GM13977 (cell line): ENCODE measurements at places on chromosomes 16 and 17.

DNA sequence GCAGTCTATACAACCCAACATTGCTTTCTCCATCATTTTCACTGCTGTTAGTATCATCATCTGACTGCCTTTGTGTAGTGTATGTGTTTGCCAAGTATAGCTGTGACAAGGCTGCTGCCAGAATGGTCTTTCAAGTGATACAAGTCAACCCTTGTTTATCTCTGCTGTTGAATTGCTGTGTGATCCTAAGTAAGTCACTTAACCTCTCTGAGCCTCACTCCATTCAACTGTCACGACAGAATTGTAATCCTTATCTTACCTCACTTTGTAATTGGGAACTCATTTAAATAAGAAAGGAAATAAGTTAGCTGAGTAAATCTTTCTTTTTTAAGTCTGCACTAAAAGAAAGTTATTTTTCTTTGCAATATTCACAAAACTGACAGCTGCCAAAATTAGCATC is 340.6 kb downstream of the CA10 start:
- DNase-seq, result no peak

- DNase-seq, result no peak
Observed at GRCh38 chr17:65334406-65334805, 197.2 kb downstream of the RGS9 start.

- DNase-seq, result no peak
Observed at GRCh38 chr16:62462971-62463370, 426.7 kb upstream of the CDH8 start.

- DNase-seq, result no peak
Observed at GRCh38 chr16:79372503-79373184, 227.9 kb downstream of the MAF start.

GRCh38 chr17:82734987-82735866 is at the start of gene FN3K:
FN3K (plus strand) TSS chr17:82735615; CDS start chr17:82735637, 22 bp downstream.
- peak; percentile 36 for DNase-seq

- no peak for DNase-seq
Observed at GRCh38 chr17:31541559-31541958, 150.1 kb downstream of the RAB11FIP4 start.

DNA sequence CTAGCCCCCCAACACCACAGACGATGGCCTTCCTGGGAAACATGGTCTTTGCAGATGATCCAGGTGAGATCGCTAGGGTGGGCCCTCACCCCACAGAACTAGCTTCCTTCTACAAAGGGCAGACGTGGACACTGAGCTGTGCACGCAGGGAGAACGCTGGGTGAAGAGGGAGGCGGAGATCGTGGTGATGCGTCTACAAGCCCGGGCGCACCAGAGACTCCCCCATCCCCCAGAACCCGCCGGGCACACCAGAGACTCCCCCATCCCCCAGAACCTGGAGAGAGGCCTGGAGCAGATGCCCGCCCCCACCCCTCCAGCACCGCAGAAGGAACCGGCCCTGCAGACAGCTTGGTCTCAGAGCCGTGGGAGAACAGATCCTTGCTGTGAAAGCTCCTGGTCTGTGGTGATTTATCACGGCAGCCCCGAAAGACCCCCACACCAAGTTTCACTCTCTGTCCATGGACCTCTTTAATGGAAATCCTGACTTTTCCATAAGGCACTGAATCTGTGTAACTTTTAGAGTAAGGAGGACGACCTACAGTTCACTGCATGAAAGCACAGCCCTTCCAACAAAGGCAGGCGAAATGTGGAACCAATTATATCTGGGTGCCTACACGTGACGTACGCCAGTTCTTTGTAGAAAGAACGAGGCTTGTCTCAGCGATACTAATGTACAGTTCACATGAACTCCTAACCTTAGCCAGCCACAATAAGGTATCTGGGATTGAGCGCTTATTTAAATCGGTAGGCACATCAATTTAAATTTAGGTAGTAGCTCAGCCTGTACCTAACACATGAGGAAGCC is 88.5 kb downstream of the ANKRD11 start:
- no peak for DNase-seq

DNA sequence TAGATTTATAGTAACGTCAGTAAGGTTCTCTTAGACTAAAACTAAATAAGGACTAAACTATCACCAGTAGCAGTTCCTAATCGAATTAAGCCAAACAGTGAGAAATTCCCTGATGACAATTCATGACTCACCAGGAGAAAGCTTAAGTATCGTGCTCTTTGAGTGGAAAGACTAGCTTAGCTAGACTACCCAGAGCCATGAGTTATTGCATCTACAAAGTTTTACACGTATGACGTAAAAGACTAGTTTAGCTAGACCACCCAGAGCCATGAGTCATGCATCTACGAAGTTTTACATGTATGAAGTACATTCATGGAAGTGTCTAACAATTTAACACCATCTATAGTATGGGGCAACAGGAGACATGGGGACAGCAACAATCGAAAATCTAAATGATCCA is 36.6 kb downstream of the UBE2G1 start:
- no peak for DNase-seq

GRCh38 chr16:22375117-22375962 is 921 bp upstream of the CDR2 start:
- no peak for DNase-seq

GRCh38 chr16:27499659-27500055 is 50.1 kb downstream of the GTF3C1 start:
- DNase-seq, result no peak

DNA sequence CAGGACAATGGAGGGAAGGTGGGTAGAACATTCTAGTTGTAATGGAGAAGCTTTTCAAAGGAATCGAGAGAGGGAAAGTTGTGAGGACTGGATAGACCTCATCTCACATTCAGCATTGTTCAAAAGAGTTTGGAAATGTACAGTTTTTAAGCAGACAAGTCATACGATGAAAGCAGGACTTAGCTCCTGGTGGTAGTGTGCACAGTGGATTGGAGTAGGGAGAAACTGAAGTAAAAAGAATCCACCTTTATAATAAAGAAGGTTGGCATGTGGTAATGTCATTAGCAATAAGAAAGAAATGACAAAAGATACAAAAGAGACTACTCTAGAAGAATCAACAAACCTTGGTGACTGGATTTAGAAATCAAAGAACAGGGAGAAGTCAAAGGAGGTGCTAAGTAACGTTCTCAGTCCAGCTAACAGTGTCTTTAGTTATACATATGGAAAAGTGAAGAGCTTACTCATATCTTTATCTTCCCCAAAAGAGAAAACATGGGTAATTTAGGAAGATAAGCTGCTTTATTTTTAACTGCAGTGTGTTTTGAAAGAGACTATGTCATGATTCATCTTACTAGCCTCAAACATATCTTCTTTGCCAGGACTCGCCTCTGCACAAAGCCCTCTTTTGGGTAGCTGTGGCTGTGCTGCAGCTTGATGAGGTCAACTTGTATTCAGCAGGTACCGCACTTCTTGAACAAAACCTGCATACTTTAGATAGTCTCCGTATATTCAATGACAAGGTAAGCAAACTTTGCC is 18.7 kb upstream of the EVI2A start:
- no peak for DNase-seq

GRCh38 chr16:89047331-89048089 is 46.1 kb upstream of the ACSF3 start:
- no peak for DNase-seq
